ENCODE measurements at places on chromosomes 2 and 18.

DNA sequence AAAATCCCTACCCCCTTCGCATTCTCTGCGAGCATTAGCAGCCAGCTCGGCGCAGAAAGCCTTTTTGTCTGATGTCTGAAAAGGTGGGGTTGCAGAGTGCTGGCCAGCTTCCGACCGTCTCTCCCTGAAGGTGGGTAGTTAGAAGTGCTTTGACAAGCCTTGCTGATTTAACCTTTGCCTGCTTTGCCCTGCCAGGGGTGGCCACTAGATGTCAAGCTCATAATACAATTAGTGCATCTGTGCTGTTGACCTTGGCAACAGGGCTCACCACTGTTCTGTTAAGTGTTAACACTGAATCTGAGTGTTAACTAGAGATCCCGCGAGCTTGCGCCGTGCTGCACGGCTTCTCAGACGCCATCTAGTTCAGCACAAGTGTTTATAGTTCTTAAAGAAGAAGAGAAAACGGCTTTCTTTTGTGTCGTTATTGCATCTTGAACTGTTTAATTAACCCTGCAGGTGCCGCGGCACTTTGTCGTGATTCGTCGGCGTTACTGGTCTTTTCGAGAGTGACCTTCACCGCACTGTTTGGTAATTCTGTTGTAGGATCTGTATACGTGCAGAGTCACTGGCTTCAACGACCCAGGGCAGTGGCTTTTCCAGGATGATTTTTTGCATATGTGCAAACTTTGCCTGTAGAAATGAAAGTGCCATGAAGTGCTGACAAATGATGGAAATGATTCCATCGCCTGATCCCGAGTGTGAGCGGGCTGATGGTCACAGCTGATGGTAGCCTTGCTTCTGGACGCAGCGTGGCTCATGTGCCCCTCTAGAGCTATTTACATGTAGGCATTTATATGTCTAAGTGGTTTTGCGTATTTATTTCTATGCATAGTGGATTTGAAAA lies 5.5 kb downstream of the SALL3 start:
- peak; percentile 67 for DNase-seq

GRCh38 chr2:231573698-231574421 lies 18.8 kb upstream of the TEX44 start:
- DNase-seq: no peak

- DNase-seq: peak; percentile 94
Observed at GRCh38 chr2:170928824-170929685, at the start of gene GORASP2. TSS of gene GORASP2 (plus strand) at chr2:170929253. CDS start at chr2:170929341, 88 bp downstream.

DNA sequence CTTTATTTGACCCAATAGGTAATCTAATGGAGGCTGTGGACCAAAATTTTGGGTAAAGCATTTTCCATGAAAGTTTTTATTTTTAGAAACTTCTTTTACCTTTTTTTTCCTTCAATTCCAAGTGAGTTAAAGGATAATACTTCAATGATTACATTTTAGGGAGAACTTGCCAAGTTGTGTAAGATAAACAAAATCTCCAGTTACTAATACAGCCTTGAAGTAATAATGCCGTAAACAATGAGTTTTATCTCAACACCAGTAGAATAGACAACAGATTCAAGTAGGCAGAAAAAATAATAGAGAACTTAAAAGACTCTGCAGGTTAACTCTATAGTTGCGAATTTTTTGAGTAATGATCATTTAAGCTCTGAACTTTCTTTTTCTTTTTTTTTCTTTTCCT lies 807.4 kb downstream of the CNTNAP5 start:
- no peak for DNase-seq

DNA sequence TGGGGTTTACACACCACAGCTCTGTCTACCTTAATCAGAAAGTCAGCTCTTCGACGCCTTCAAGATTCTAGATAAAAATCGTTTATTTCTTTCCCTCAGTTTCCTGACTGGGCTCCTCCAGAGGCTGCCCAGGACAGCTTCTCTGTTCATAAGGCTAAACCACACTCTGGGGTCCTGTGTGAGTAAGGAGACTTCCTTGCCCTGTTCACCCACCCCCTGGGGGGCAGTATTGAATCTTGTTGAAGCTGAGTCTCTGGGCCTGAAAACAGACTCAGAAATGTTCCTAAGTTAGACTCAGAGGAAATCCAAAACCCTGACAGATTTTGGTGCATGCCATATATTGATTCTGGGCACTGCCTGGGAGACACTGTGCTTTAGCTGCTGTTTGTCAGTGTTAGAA lies 43.0 kb downstream of the G6PC2 start:
- DNase-seq: no peak

GRCh38 chr2:37564356-37564755 lies 107.1 kb downstream of the CDC42EP3 start:
- DNase-seq: no peak

GRCh38 chr2:185990861-185991525 lies 252.4 kb downstream of the FSIP2 start:
- DNase-seq: no peak

DNA sequence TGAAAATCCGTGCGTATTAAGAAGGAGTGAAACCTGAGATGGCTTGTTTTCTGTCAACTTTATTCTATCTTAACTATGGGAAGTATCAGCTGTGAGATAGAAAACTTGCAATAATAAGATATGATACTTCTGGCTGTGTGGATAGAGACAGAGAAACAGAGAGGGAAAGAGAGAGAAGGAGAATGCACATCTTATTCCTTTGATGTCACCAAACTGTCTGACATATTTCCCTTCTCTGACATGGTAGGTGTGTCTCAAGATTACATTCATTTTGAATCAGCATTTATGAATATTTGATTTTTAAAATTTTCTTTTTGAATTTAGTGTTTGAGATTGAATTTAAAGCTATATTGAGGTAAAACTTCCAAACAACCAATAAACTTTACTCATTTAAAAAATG lies 69.4 kb downstream of the CDC42EP3 start:
- DNase-seq: no peak

- no peak for DNase-seq
Observed at GRCh38 chr2:120236316-120236715, 13.1 kb upstream of the TMEM185B start.

GRCh38 chr18:75714766-75715165 lies 287.3 kb upstream of the SMIM21 start:
- no peak for DNase-seq

DNA sequence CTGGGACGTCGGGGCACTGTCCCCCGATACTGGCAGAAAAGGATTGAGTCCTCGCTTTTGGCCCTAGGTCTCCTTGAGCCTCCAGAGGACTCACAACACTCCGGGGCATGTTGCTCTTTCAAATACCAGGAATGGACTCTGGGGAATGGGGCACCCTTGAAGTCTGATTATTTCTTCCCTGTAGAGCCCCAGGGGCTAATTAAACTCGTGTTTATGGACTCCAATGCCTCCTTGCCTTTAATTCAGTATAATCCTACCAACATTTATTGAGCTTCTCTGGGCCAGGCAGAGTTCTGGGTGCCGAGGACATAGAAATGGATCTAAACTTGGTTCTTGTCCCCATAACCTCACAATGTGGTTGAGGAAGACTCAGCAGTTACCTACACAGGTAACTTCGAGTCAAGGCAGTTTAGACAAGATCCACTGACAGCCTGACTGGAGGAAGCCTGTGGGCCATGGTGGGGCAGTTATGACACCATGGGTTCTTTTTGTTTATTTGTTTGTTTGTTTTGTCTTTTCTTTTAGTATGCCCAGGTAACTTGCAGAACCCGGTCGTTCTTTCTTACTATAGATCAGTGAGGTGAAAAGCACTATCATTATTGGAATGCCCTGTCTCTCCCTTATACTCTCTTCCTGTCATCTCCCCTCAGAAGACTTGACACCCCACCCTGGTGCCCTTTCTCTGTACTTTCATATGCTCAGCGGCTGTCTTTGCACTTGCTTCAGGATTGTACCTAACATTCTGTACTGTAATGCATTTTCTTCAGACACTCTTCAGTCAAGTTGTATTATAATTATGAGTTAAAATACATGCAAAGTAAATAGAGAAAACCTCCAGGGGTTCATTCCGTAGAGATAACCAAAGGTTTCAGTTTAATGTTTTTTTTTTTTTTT lies 3.2 kb downstream of the CFLAR start:
- no peak for DNase-seq

- DNase-seq: no peak
Observed at GRCh38 chr18:29181151-29181901, 1004.4 kb upstream of the CDH2 start.

DNA sequence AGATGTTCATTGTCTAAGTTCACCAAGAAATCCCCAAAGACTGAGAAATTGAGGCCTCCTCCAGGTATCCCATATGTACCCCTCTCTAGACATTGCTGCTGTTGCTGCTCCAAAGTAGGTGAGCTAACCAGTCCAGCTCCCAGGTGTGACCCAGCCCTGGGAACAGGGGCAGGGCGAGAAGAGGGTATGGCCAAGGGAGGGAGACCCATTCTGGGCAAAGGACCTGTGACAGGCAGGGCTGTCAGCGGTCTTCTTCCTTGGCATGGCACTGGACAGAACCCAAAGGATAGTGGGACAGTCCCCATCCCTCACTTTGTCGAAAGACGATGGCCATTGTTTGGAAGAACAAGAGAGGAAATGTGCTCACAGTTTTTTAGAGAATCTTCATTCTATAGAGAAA lies 7.2 kb upstream of the INO80C start:
- DNase-seq: no peak

GRCh38 chr18:60754413-60755009 lies 381.9 kb upstream of the MC4R start:
- DNase-seq: no peak

- no peak for DNase-seq
Observed at GRCh38 chr2:38190542-38191218, 114.7 kb upstream of the CYP1B1 start.

DNA sequence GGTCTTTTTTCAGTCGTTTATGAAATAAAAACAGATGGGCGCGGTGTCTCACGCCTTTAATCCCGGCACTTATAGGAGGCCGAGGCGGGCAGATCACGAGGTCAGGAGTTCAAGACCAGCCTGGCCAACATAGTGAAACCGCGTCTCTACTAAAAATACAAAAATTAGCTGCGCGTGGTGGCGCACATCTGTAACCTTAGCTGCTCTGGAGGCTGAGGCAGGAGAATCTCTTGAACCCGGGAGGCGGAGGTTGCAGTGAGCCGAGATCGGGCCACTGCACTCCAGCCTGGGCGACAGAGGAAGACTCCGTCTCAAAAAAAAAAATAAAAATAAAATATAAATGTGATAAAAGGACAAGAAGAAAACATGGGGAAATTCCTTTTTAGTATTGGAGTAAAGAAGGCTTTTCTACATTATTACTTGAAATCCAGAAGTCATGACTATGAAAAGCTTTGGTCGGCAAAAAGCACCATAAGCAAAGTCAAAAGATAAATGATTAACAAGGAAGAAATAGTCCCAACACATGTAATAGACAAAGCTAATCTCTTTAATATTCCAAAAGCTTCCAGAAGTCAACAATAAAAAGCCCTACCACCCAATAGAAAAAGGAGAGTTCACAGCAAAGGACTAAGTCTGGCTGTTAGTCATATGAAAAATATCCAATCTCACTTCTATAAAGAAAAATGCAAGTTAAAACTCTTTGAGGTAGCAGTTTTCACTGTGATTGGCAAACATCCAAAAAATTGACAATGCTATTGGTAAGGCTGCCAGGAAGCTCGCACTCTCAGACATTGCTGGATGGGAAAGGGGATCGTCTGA lies 1.4 kb upstream of the FAM168B start:
- no peak for DNase-seq

DNA sequence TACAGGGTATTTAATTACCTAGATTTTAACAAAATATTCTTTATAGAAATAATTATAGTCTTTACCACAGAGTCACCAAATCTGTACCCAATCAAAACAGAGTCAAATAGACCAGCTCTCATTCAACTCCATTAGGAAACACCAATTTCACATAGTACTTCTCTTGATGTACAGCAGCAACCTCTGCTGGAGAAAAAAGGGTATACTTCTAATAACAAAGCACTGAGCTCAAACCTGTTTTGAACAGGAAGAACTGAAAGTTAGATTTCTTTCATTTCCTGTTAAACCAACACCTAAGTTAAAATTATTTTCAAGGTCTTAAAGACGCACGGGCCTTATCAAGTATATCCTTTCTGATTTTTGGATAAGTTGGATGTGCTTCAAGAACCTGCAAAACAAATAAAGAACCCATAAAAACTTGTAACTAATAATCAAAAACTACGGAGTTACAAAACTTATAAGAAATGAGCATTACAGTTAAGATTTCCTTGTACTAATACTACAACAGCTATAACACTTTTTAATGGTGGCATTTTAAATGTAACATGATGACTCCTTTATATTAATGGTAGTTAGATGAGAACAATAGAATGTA lies 79.0 kb downstream of the TTC21B start:
- DNase-seq: no peak

DNA sequence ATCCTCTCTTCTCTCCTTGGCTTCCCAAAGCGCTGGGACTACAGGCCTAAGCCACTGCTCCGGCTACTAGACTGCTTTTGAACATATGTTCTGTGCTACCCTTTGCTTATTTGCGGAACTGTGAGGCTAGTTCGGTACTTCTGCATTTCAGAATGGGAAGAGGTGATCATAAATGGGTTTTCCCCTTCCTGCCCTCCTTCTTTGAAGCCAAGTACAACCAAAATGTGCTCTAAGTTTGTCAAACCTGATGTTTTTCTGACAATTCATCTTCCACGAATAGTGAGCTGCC lies 1.7 kb upstream of the ESCO1 start:
- no peak for DNase-seq

DNA sequence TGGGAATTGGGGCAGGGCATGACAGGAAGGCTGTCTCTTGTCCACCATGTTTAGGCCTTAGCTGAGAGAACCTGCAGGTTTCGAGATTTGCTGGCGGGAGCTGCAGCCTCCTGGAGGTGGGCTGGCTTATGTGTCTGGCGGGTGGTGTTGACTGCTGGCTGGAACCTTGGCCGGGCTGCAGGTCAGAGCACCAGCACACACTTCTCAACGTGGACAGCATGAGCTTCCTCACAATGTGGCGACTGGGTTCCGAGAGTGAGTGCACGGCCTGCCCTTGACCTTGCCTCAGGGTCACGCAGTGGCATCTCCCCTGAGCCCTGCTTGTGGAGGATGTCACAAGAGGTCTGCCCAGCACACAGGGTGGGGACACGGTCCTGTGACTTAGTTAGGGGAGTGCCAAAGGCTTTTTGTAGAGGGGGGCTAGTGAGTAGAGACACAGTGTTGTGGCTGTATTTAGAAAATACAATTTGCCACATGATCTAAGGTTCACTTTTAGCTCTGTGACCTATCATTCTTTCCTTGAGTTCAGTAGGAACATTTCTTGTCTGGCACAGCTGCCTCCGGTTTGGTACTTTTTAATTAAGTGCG lies 134.8 kb downstream of the SEPTIN10 start:
- DNase-seq: no peak

GRCh38 chr2:9311488-9311887 lies 104.9 kb downstream of the ASAP2 start:
- no peak for DNase-seq
